Kidney epithelial cell (primary cell): ENCODE measurements at places on chromosomes 13 and 19.

DNA sequence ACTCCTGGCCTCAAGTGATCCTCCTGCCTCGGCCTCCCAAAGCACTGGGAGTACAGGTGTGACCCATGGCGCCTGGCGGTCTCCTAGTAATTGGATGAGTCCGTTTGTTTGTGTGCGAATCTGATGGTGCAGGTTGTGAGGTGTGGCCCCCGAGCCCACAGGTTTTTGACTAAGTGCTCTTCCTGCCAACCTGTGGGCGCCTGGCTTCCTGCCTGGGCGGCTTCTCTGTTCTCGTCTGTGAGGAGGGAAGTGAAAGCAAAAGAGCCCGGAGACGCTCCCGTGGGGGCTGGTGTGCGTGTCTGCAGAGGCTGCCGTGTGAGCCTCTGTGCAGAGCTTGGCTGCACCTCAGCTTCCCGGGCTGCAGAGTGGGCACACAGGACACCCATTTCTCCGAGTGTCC, 10.0 kb downstream of the ARHGAP45 start:
- DNase-seq, result no peak

DNA sequence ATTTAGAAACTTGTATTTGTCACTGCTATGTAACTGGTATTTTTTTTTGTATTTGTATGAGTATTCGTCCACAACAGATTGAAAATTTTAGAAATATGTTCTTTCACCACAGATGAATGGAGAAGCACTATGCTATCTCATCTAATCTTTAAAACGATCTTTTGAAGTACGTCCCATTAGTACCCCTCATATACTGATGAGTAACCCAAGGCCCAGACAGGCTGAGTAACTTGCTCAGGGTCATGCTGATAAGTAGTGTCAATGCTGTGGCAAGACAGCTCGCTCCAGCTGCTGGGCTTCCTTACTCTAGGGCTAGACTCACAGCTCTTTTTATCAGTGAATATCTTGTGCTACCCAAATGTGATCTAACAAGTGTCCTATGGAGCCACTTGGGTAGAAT, 154.2 kb downstream of the SUCLA2 start:
- DNase-seq, result no peak

GRCh38 chr13:44437356-44438233, 64.0 kb downstream of the SERP2 start:
- DNase-seq, result no peak

DNA sequence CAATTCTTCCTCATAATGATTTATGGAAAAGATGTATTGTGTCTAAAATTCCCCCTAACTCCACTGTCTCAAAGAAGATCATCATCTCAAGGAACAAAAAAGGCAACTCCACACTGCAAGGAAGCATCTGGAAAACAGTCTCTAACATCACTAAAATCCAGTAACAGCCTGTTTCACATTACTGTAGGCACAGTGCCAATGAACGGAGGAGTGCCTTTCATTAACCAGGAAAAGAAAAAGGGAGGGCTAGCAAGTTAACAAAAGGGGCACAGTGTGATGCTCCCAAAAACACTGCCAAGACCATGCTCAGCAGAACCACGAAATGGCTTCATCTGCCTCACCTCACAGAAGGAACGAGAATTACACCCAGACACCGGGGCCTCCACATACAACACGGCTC, 8.5 kb downstream of the TMTC4 start:
- DNase-seq, result no peak

- DNase-seq, result no peak
These were observed 121.1 kb downstream of the FLT1 start for GRCh38 chr13:28373810-28374209.

DNA sequence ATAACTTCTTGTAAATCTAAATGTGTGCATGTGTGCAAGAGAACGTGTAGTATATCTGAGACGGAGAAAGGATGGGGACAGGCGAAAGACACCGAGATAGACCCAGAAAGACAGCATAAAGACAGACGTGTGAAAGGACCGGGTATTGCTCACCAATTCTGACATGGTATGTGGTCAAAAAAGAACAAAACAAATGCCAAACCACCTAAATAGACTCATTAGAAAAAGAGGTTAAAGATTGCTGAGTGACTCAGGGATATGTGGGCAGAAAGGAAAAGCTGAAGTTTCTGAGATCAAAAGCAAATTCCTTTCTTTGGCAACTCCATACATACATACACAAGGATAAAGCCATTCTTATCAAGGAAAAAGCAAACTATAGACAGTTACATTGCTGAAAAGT, 179.7 kb upstream of the TSC22D1 start:
- peak; percentile 76 for DNase-seq

- DNase-seq, result no peak
These were observed 1156.0 kb downstream of the PCDH9 start for GRCh38 chr13:66074018-66074615.

DNA sequence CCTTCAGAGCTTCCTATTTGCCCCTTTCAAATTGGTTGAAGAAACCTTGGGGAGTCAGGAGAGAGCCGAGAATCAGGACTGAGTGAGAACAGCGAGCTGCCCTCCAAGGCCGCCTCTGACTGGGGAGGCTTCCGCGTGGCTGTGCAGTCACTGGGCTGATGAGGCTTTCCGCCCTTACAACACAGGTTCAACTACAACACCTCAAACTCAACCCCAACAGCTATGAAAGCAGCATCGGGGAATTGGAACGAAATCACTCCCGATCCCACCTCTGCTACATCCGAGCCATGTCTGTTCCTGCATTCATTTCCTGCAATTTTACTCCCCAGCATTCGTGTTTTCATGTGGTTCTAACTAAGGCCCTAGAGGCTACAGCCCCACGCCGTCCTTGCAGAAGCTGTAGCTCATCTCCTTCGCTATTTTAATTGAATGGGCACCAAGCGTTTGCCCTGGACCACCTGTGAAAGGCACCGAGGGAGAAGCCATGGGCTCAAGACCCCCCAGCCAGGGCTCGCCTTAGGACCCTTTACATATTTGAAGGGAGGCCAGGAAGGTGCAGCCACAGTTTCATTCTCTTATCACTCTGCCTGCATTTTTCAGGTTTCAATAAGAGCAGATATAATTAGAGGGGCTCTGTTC, 12.3 kb upstream of the RASA3 start:
- no peak for DNase-seq

- no peak for DNase-seq
These were observed 98.5 kb upstream of the PABPC3 start for GRCh38 chr13:24997367-24997967.

- no peak for DNase-seq
These were observed 217.0 kb upstream of the OBI1 start for GRCh38 chr13:78875792-78876580.

DNA sequence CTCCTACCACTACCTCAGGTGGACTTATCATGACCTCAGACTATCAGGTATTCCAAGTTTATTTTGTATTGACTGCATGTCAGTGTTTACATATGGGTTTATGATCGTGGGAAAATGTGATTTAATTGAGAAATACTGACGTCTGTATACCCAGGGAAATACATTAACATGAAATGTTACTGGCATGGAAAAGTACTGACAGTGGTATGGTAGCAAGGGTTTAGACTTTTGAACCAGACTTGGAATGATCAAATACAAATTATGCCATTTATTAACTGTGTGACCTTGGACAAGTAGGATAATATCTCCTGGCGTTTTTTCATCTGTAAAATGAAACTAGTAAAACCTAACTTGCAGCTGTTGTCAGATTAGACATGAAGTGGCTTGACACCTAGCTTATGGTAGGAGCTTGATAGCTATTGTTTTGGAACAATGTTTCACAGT, 147.7 kb downstream of the CDK8 start:
- no peak for DNase-seq

DNA sequence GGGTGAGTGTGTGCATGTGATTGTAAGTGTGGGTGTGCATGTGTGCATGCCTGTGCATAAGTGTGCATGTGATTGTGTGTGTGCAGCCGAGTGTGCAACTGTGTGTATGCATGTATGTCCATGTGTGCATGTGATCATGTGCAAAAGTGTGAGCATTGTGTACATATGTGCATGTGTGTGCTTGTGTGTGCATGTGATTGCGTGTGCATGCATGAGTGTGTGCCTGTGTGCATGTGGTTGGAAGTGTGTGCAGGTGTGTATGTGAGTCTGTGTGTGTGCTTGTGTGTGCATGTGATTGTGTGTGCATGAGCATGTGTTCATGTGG, 3.5 kb downstream of the PODNL1 start:
- DNase-seq, result no peak

DNA sequence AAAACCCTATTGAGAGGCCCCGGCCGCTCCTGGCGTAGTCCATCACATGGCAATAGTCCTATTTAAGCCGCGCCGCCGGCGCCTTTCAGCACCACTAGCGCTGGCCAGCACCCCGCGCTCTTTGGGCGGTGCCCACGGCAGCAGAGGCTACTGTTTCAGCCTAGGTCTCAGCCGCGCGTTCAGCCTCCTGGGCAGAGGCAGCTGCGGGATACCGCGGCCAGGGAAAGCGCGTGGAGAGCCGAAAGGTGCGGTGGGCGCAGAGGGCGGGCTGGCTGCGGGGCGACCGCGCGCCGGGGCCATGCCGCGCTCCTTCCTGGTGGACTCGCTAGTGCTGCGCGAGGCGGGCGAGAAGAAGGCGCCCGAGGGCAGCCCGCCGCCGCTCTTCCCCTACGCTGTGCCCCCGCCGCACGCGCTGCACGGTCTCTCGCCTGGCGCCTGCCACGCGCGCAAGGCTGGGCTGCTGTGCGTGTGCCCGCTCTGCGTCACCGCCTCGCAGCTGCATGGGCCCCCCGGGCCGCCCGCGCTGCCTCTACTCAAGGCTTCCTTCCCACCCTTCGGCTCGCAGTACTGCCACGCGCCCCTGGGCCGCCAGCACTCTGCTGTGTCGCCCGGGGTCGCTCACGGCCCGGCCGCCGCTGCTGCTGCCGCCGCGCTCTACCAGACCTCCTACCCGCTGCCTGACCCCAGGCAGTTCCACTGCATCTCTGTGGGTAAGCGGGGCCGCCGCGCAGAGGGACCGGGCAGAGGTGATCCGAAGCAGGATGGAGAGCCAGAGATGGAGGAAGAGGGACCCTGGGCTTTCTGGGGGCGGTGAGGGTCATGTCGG, at the start of gene GSX1:
GSX1 (plus strand) TSS at position 91 of the 826 bp plus-strand sequence; CDS start at position 299, 208 bp downstream.
- peak; percentile 7 for DNase-seq

- no peak for DNase-seq
These were observed 139.4 kb downstream of the LHFPL6 start for GRCh38 chr13:39463611-39464010.

GRCh38 chr19:17686023-17686521, 2.1 kb downstream of the UNC13A start:
- no peak for DNase-seq

DNA sequence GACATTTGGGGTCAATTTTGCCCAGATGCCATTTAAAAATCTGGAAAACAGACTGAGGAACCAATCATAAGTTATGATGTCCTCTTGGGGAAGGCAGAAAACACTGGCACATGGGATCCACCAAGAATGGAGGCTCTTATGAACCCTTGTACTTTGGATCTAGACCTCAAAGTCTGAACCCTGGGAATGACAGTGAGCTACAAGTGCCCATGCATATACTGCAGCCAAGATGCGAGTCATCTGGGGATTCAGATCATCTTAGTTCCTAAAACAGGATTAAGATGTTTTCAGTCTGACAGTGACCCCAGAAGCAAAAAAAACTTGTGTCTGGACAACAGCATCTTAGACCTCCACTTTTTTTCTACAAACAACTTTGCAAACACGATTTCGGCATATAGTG, 100.2 kb upstream of the SIAH3 start:
- no peak for DNase-seq

GRCh38 chr13:99383946-99384345, 76.7 kb upstream of the GPR183 start:
- no peak for DNase-seq

DNA sequence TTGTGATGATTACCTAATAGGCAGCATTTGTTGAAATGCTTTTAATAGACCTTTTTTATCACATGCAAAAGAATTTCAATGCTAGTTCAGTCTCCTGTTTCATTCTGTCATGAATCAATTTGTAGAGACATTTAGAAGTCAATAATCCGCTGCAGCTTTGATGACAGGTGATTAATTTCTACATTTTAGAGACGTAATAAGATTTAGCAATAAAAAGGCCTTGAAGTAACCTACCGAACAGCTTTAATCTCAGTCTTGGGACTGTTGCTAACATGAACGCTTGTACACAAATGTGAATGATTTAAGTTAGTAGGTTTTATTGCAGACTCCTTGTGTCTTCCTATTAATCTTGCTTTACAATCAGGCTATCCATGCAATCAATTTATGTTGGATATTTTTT, 186.5 kb downstream of the MZT1 start:
- no peak for DNase-seq

- no peak for DNase-seq
These were observed 260.4 kb downstream of the NALCN start for GRCh38 chr13:101155920-101156319.

- DNase-seq, result no peak
These were observed 176.5 kb upstream of the NBEA start for GRCh38 chr13:34765446-34766180.

GRCh38 chr19:27794494-27795042, 1418.4 kb downstream of the UQCRFS1 start:
- peak; percentile 2 for DNase-seq

GRCh38 chr13:109740121-109740520, 46.3 kb downstream of the IRS2 start:
- DNase-seq, result no peak

DNA sequence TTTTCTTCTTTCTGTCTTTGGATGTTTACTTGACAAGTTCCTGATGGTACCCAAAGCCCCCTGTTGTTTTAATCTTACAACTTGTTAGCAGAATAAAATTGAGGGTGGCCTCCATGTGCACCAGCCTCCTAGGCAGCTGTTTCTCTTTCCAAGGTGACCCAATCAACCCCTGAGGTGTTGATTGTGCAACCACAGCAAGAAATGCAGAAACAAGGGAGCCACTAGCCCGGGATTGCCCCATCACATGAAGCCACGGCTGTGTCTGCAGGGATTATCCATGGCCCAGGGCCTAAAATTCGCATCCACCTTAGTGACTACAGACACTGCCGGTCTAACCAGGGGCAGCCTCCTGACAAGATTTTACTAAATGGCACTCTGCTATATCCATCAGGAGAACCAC, 14.4 kb downstream of the CEACAM4 start:
- no peak for DNase-seq

GRCh38 chr13:99269627-99270241, 11.6 kb upstream of the GPR18 start:
- DNase-seq, result no peak

DNA sequence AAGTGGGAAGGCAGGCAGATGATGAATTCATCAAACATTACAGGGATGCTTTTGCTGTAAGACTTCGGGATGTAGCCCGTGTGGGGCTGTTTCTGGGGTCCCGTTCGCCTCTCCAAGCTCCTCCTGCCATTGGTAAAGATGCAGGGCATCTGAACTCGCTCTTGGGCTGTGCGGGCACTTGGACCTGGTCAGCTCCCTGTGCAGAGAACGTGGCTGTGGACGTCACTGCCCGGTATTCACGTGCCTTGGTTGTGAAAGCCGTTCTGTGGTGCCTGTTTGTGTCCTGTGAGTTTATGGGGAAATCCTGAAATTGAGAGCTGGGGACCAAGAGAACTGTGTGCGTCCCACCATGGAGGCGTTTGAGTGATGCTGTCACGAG, 5.4 kb downstream of the TFDP1 start:
- no peak for DNase-seq
